ENCODE measurements at places on chromosomes 7 and 10. TPM values are rescaled to one million over a fixed set of nuclear protein-coding genes. Genes with fewer than 3 reads are reported as not detected.

VENTX gene
- 0.63 TPM for total RNA-seq

GPC2 gene
- not detected for total RNA-seq

CPN1 gene
- not detected for total RNA-seq

ARMC3 gene
- not detected for total RNA-seq

DNA sequence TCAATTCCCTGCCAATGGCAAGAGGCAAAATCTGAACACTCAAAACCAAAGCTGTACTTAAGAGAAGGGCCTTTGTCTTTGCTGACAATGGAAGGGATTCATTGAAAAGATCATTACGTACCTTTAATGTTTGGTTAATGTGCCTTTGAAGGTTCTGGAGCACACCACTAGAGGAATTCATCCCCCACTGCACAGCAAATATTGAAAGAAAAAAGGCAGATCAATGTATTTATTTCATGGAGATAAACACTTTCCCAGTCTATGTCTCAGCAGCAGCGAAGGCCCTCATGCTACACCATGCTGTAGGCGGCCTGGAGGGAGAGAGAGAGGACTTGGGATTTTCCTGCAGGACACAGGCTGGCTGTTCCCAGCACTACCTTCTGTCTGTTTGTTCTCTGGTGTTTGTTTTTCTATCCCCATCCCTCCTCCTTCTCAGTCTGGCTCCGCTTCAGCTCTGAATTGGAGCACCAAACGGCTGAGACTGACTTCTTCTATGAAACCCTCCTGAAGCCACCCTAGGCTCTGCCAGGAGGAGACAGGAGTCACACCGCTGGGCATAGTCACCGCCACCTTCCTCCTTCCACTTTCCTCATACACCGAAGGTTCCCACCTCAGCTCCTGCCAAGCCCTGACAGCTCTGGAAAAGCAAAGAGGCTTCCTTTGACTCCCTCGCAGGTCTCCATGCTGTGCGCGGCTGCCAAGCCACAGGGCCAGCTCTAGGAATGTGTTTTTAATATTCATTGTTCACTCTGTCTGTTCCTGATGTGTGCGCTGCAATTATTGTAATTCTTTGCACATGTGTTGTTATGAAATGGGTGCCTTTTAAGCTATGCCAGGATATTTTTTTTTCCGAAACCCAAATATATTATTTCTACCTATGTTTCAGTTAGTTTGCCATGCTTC lies 301.5 kb downstream of the FZD1 start:
- DNase-seq, result no peak
- H3K4me3 ChIP-seq, result no peak overlapping the region
- H3K4me1 ChIP-seq, result no peaks in the 10 kb centered on the region
- H3K36me3 ChIP-seq, result no peaks in the 10 kb centered on the region
- no peak overlapping the region for H3K27ac ChIP-seq

DNA sequence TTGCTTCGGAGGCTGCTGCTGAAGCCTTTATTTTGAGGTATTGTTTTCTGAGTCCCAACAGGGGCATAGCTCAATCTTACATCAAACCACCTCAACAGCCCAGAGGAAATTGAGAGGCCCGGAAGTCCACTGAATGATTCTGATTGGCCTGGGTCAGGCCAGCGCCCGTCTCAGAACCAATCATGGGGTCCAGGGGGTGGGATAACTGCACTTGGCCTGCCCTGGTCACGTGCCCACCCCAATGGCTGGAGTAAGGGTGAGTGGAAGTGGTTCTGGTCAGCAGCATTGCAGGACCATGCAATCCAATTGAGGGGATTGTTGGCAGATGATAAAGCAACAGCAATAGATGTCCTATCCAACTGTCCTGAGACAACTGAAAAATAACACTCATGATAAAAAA lies 190.6 kb downstream of the HERPUD2 start:
- H3K27me3 ChIP-seq, result no peaks in the 10 kb centered on the region
- no peak for DNase-seq
- H3K4me1 ChIP-seq, result no peaks in the 10 kb centered on the region
- no peaks in the 10 kb centered on the region for H3K36me3 ChIP-seq
- no peak overlapping the region for H3K27ac ChIP-seq

DNA sequence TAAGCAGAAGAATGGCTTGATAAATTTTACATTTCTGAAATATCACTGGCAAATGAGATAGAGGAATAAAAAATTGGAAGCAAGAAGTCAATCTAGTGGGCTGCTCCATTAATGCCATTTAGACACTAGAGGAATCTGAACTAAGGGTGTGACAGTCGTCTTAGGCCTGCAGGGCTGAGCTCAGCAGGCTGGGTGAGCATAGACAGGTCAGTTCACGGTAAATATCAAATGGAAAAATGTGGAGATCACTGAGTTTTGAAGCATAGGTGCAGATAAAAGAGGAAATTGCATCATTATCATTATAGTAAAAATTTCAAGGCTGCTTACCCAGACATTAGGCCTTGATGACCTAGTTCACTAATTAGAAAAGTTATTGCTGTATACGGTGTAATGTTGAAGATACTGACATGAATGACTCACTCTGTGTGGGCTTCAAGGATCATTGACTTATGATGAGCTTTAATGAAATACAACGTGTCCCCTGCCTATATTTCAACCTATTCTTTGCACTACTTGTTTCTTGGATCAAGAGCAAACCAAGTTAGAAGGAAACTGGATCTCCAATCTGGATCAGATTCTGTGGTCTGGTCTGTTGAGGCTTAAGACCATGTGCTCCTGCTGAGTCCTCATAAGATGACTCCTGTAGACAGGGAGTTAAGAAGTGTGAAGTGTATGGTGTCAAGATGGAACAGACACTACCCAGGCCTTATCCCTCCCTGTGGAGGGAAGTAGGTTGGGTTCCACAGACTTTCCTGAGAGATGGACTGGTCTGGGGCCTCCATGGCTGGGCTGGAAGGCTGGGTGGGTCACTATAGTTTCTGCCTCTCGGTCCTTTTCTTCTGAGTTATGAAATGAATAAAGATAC lies 3.6 kb downstream of the OR2F2 start:
- H3K27ac ChIP-seq, result no peak overlapping the region
- no peaks in the 10 kb centered on the region for H3K27me3 ChIP-seq
- no peak overlapping the region for H3K4me3 ChIP-seq

GRCh38 chr7:37707754-37708485 lies 24.4 kb downstream of the GPR141 start:
- no peak for DNase-seq
- H3K36me3 ChIP-seq, result no peaks in the 10 kb centered on the region
- no peaks in the 10 kb centered on the region for H3K4me1 ChIP-seq

DNA sequence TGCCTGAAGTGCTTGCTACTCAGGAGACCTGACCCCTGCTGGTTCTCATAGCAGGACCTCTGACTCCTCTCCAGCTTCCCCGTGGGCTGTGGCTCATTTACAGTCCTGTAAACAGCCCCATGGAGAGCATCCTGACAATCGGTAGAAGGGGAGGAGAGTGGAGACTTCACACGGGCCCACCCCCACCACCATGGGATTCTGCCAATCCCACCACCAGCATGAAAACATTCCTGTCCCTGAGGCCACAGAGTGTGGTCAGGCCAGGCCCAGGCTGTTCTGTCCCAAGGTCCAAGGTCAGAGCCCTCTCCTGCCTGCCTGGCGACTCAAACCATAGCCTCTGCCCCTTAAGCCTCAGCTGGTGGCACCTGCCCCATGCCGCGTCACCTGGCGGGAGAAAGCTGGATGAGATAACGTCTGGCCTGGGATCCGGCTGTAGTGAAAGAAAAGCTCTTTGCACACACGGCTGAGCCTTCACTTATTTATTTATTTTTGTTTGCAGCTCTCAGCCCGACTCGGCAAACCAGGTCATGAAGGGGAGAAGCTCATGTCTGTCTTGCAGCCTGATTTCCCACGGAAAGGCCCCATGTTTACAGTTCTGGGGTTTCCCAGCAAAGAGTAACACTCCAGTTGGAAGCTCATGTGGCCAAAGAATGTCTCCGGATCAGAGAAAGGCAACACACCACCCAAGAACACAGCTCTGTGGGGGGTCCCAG lies 293.6 kb upstream of the ZMIZ1 start:
- no peak overlapping the region for H3K4me3 ChIP-seq
- no peaks in the 10 kb centered on the region for H3K27me3 ChIP-seq
- H3K27ac ChIP-seq, result peak overlapping the region; percentile 42
- no peaks in the 10 kb centered on the region for H3K36me3 ChIP-seq

- no peaks in the 10 kb centered on the region for H3K4me1 ChIP-seq
- H3K4me3 ChIP-seq, result no peak overlapping the region
- no peaks in the 10 kb centered on the region for H3K27me3 ChIP-seq
- H3K36me3 ChIP-seq, result no peaks in the 10 kb centered on the region
- H3K27ac ChIP-seq, result no peak overlapping the region
- no peak for DNase-seq
These were observed 662.6 kb upstream of the MGMT start for GRCh38 chr10:128804411-128804810.

GRCh38 chr10:104664205-104664604 lies 23.1 kb downstream of the SORCS3 start:
- no peaks in the 10 kb centered on the region for H3K27me3 ChIP-seq
- DNase-seq, result no peak
- H3K4me3 ChIP-seq, result no peak overlapping the region
- no peak overlapping the region for H3K27ac ChIP-seq
- no peaks in the 10 kb centered on the region for H3K4me1 ChIP-seq
- H3K36me3 ChIP-seq, result no peaks in the 10 kb centered on the region

- DNase-seq, result no peak
- H3K4me1 ChIP-seq, result no peaks in the 10 kb centered on the region
- no peaks in the 10 kb centered on the region for H3K27me3 ChIP-seq
- H3K36me3 ChIP-seq, result peaks cover 14% of the 10 kb centered on the region
- H3K4me3 ChIP-seq, result no peak overlapping the region
These were observed 7.6 kb upstream of the SUPV3L1 start for GRCh38 chr10:69172241-69172982.

DNA sequence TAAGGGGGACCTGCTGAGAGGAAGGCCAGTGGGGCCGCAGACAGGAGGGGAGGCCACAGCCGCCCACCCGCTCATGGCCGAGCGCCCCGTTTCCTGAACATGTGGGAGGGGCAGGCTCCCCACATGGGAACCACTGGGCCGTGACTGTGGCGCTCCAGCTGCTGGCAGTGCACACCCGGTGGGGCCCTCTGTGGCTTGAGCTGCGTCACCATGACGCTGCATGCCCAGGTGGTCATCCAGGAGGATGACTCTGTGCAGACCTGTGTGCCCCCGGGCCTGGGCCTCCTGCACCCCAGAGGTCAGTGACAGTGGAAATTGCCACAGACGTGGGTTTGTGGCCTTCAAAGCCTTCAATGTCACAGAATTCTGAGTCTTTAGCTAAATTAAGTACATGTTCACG lies 85.1 kb downstream of the MGMT start:
- peak; percentile 18 for DNase-seq
- H3K36me3 ChIP-seq, result no peaks in the 10 kb centered on the region
- peaks cover 6% of the 10 kb centered on the region for H3K4me1 ChIP-seq
- H3K27ac ChIP-seq, result no peak overlapping the region
- H3K27me3 ChIP-seq, result no peaks in the 10 kb centered on the region

GRCh38 chr10:70885931-70886903 lies 2.1 kb downstream of the PCBD1 start:
- no peaks in the 10 kb centered on the region for H3K27me3 ChIP-seq
- H3K4me1 ChIP-seq, result no peaks in the 10 kb centered on the region
- peaks cover 20% of the 10 kb centered on the region for H3K36me3 ChIP-seq
- no peak for DNase-seq

DNA sequence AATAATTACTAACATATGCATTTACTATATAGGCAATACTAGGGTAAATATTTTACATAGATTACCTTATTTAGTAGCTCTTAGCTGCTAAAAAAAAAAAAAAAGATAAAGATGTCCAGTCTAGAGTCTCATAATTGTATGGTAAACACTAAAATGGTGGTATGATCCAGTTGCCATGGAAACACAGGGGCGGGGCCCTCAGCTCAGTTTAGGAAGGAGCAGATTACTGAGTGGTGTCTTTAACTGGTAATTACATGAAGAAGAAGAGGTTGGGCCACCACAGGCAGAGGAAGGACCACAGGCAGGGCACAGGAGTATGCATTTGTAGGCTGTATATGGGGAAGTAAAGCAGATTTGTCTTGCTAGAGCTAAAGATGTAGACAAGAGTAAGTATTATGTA lies 43.7 kb downstream of the ITGB8 start:
- no peaks in the 10 kb centered on the region for H3K27me3 ChIP-seq
- DNase-seq, result no peak
- no peaks in the 10 kb centered on the region for H3K4me1 ChIP-seq
- H3K27ac ChIP-seq, result no peak overlapping the region
- no peak overlapping the region for H3K4me3 ChIP-seq

GRCh38 chr10:27245836-27246235 lies 5.2 kb upstream of the ACBD5 start:
- H3K27ac ChIP-seq, result no peak overlapping the region
- H3K4me1 ChIP-seq, result peaks cover 18% of the 10 kb centered on the region
- no peaks in the 10 kb centered on the region for H3K36me3 ChIP-seq
- no peaks in the 10 kb centered on the region for H3K27me3 ChIP-seq

GRCh38 chr10:31648966-31649365 lies 279.7 kb downstream of the ARHGAP12 start:
- H3K27ac ChIP-seq, result peak overlapping the region; percentile 54
- no peak for DNase-seq
- H3K27me3 ChIP-seq, result no peaks in the 10 kb centered on the region
- no peaks in the 10 kb centered on the region for H3K36me3 ChIP-seq
- no peak overlapping the region for H3K4me3 ChIP-seq

- H3K27me3 ChIP-seq, result no peaks in the 10 kb centered on the region
- no peak overlapping the region for H3K4me3 ChIP-seq
- H3K4me1 ChIP-seq, result no peaks in the 10 kb centered on the region
These were observed 352.4 kb downstream of the SH2D4B start for GRCh38 chr10:80890146-80890545.

DNA sequence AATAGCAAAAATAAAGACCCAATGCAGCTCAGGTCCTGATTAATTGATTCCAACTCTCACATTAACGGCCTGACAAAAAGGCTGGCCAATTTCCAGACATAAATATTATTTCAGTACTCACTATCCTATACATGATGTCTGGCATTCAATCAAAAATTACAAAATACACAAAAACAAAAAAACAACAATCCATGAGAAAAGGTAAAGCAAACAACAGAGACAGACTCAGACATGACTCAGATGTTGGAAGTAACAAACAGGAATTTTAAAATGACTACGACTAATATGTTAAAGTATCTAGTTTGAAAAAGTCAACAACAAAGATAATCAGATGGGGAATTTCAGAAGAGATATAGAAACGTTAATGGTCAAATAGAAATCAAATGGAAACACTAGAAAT lies 152.8 kb downstream of the AMPH start:
- H3K4me3 ChIP-seq, result no peak overlapping the region
- H3K27me3 ChIP-seq, result no peaks in the 10 kb centered on the region
- peaks cover 8% of the 10 kb centered on the region for H3K36me3 ChIP-seq
- H3K27ac ChIP-seq, result no peak overlapping the region
- no peaks in the 10 kb centered on the region for H3K4me1 ChIP-seq

- H3K4me3 ChIP-seq, result no peak overlapping the region
- DNase-seq, result no peak
- H3K4me1 ChIP-seq, result no peaks in the 10 kb centered on the region
- no peaks in the 10 kb centered on the region for H3K27me3 ChIP-seq
- H3K36me3 ChIP-seq, result peaks cover 9% of the 10 kb centered on the region
- no peak overlapping the region for H3K27ac ChIP-seq
These were observed 81.2 kb downstream of the HIPK2 start for GRCh38 chr7:139696552-139696951.

- no peak overlapping the region for H3K4me3 ChIP-seq
These were observed 16.8 kb upstream of the CRTAC1 start for GRCh38 chr10:98047009-98047741.

All from right atrium auricular region (tissue), 2 donors.